ENCODE measurements at places on chromosomes 5 and 9. TPM values are rescaled to one million over a fixed set of nuclear protein-coding genes. Genes with fewer than 3 reads are reported as not detected.

Gene PCDHGC4
- not detected for total RNA-seq

Gene MARCHF3
- total RNA-seq: 6.1 TPM

Gene CDO1
- 0.22 TPM for total RNA-seq

Gene SH3RF2
- not detected for total RNA-seq

Gene TRIM36
- 0.18 TPM for total RNA-seq

Gene GDA
- not detected for total RNA-seq
